ENCODE measurements at places on chromosomes 7 and 10.

GRCh38 chr7:106552645-106553445 is 108.1 kb downstream of the CCDC71L start:
- DNase-seq = no peak

DNA sequence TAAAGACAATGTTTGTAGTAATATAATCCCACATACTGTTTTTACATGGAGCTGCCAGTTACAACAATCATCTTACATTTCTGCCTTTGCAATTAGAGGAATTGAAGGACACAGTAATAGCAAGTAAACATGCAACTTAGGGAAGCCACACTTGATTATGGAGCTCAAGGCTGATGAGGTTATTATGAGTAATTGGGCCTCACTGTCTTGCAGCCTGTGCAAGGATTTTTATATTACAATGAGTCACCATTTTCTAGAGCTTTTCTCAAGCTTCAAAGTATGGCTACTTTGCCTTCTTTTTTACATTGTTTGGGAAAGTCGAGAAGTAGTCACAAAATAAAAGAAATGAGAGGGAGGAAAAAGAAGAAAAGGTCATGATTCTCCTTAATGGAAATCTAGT is 226.4 kb downstream of the KIAA1217 start:
- no peak for DNase-seq

DNA sequence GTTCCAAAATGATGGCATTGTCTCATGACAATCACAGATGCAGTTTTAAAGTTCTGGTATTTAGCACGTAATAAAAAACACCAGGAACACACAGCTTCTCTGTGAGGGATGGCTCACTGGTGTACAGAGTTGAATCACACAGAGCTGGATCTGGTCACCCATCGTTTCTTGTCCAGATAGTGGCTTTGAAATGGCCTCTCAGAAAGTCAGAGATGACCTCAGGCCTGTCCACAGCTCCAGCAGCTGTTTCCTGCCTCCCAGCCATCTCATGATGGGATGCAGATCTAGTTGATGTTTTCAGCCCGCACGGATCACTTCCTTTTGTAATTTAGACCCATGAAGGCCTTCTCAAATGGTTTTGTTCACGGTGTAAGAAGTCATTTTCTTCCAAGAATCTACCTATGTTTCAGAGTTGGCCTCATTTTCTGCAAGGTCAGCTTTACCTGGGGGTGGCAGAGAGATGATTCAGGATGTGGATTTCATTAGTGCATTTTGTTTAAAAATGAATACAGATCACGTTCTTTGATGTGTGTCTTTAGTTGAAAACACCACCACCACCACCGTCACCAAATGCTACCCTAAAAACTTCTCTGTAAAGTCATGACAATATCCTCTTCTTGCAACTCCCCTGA is 166.2 kb downstream of the SNX10 start:
- no peak for DNase-seq

DNA sequence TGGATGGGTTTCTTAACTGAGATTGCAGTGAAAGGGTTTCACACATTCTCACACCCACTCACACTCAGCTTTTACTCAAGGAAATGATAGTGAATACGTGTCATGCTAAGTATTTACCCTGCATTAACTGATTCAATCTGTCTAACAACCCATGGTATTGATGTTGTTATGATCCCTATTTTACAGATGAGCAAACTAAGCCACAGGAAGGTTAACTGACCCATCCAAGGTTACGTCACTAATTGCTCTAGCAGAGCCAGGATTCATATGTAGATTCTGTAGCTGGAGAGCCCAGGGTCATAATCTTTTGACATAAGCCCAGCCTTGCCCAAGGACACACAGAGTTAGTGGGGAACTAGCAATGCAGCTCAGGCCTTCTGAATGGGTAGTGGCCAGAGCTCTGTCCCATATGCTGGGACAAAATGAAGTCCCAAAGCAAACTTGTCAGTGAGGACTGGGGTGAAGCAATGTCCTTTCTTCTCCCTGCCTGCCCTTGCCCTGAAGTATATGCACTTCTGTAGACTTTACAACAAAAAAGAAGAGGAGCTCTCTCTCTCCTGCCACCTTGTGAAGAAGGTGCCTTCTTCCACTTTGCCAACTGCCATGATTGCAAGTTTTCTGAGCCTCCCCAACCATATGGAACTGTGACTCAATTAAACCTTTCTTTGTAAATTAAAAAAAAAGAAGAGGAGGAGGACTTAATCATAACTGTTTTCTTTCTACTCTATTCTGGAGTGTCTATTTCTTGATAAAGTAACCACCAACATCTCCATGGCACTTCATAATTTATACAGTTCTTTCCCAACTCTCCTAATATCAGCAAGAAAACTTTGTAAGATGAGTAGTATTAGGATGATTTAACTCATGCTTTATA is 4.9 kb upstream of the CYP3A7 start:
- DNase-seq = no peak

DNA sequence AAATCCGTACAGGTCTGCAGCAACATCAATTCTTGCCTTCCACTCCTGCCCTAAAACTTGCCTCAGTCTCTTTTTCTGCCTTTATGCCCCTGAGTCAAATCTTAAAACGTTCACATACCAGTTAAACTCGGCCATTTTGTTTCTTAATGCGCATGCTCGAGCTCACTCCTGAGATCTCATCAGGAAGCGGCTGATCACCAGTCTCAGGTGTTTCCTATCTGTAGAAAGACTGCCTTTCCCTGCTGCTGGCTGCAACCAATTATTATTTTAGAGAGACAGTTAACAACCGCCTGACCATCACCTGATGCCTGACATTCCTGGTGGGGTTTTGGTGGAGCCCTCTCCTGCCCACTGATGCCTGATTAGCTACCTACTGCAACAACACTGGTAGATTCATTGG is 70.2 kb upstream of the TMEM140 start:
- DNase-seq = no peak

- no peak for DNase-seq
These were observed 129.6 kb downstream of the GRM3 start for GRCh38 chr7:86773309-86773708.

DNA sequence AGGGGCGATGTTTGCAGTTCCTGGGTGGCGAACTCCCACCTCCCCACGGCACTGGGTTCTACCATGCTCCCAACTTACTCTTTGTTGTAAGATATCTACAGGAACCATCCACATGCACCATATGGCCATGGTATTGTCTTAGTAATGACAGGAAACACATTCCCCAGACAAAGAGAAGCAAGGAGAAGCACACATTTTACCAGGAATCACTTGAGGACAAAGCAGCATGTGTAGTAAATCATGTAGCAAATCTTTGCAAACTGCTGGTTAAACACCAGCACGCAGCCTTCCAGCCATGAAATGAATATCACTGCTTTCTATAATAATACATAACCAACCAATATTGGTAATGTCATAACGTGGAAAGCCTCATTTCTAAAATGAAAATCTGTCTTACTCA is 101.2 kb downstream of the NRP1 start:
- no peak for DNase-seq

DNA sequence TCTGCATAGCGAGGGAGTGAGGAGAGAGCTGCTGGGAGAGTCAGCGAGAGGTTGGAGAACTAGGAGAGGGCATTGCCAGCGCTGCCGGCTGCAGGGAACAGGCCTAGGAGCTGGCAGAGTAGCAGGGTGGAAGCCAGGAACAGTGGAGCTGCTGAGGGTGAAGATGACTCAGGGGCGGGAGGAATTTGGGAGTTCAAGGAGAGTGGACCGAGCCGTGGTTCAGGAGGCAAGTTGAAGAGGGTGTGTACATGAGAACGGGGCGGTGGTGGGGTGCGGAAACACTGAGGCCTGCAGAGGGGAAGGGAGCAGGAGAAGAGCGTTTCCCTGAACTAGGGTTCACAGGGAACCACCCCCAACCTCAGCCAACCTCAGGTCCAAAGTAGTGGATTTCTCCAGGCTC is 31.5 kb downstream of the HIF1AN start:
- DNase-seq = no peak

GRCh38 chr10:112375721-112376395 is 1.9 kb downstream of the ACSL5 start:
- DNase-seq = no peak

- DNase-seq = no peak
These were observed 297.8 kb upstream of the ZNF32 start for GRCh38 chr10:43946445-43946844.

DNA sequence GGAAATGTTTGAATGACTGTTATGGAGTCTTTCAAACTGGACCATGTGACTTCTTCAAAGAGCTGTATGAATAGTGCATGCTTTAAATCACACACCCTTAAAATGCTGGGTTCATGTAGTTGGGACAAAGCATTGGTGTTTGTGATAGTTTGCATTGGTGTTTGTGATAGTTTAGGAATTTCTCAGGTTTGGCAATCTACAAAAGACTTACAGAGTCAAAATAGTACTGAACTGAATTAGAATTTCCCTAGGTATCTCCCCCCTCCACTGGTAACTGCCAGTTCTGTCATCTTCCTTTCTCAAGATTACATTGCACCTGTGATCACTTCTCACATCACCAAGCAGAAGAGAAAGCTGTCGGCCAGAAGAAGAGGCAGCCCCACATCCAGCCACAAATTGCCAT is 261.1 kb downstream of the GATA3 start:
- no peak for DNase-seq

GRCh38 chr7:158706273-158706704 is 1.7 kb upstream of the NCAPG2 start:
- no peak for DNase-seq

GRCh38 chr10:68574051-68574450 is 13.9 kb downstream of the TET1 start:
- no peak for DNase-seq

DNA sequence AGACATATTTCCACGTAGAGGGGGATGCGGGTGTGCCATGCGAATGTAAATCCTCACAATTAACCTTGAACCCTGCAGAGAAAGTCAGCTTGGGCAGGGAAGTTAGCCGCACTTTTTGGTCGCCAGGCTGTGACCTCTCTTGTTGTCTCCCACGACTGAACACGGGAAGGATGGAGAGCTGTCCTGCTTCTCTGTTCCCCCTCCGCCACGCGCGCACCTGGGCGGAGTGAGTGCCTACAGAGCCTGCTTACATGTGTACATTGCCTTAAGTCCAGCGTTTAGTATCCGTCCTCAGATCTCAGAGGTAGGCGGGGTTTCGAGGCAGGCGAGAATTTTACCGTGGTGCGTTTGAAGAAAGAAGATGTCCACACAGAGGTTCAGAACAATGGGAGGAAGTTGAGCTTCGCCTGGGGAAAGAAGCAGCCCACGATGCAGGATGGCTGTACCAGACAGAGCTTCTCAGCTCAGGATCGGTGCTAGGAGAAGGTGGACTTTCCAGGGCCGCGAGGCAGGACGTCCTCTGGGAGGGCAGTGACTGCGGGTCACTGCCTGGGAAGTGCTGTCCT is 482 bp upstream of the ERCC6 start:
- DNase-seq = peak; percentile 60

GRCh38 chr7:138849701-138850100 is 51.7 kb upstream of the ATP6V0A4 start:
- DNase-seq = no peak

GRCh38 chr10:27998954-27999275 is at the start of gene ODAD2:
TSS of gene ODAD2 (minus strand) at chr10:27999079. CDS start at chr10:27995142, 3,937 bp downstream.
- peak; percentile 12 for DNase-seq

- DNase-seq = no peak
These were observed 542.2 kb upstream of the FOXK1 start for GRCh38 chr7:4139656-4140625.

- DNase-seq = no peak
These were observed 101.8 kb upstream of the STRIP2 start for GRCh38 chr7:129332254-129333035.

DNA sequence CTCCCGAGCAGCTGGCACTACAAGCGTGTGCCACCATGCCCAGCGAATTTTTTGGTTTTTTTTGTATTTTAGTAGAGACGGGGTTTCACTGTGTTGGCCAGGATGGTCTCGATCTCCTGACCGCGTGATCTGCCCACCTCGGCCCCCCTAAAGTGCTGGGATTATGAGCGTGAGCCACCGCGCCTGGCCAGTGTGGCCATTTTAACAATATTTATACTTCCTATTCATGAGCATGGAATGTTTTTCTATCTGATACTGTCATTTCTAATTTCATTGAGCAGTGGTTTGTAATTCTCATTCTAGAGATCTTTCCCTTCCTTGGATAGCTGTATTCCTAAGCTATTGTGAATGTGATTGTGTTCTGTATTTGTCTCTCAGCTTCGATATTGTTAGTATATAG is 96.2 kb downstream of the GLCCI1 start:
- no peak for DNase-seq

DNA sequence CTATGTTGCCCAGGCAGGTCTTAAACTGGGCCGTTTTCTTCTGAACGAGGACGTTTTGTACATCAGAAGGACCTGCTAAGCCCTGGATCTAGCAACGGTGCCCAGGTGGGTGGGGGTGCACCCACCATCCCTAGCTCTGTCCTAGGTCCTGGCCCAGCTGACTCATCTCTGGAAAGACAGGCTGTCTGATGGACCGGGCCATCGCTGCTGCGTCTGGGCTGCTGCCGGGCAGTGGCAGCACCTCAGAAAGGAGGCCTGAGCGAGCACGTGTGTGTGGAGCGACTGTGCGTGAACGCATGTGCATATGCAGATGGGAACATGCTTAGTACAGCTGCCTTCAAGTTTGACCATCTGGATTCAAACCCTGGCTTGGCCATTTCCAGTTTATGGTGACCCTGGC is 7.3 kb upstream of the ELFN1 start:
- DNase-seq = no peak

GRCh38 chr10:108901781-108902618 is 1021.3 kb downstream of the XPNPEP1 start:
- DNase-seq = no peak

GRCh38 chr10:102610441-102610887 is 33.8 kb upstream of the TRIM8 start:
- no peak for DNase-seq

DNA sequence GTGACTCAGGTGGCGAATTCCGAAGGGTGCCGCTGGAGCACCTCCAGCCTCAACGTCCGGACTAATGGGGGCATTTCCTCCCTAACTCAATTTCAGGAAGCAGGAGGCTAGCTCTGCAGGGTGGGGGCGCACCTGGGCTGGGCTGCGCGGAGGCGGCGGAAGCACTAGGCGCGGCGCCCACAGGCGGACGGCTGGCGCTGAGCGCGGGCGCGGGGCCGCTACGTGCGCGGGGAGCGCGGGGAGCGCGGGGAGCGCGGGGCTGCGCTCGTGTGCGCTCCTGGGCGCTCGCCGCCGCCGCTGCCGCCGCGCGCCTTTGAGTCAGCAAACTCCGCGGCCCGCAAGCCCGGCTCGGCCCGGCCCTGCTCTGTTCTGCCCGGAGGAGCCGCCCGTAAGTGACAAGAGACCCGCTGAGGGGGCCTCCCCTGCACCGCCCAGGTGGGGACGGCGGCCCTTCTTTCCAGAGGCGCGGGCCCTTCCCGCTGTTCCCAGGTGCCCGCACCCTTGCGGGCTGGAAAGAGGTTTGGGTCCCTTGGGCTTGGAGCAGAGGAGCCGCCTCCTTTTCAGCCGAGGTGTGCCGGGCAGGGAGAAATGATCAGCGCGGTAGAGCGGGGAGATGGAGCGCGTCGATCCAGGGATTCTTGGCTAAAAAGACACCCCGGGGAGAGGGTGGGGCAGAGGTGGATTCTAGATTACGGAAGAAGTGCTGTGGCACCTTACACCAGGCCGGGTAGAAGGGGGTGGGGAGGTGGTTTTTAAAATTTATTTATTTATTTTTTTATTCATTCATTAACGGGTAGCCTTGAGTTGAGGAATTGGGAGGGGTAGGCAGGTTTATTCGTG is at the start of gene SNX10:
SNX10 (plus strand) TSS at position 164 of the 840 bp plus-strand sequence. CDS start 54,581 bp downstream, outside the sequence.
- DNase-seq = peak; percentile 52

GRCh38 chr10:69329721-69330178 is 51.5 kb downstream of the HK1 start:
- DNase-seq = no peak

- DNase-seq = no peak
These were observed 1217.8 kb upstream of the LRRTM3 start for GRCh38 chr10:65708057-65708456.

- DNase-seq = no peak
These were observed 39.5 kb downstream of the CNNM1 start for GRCh38 chr10:99368646-99369045.

GRCh38 chr10:46000538-46000937 is 28.2 kb downstream of the TIMM23 start:
- DNase-seq = no peak
